ENCODE measurements at places on chromosomes 2 and 18. TPM values are rescaled to one million over a fixed set of nuclear protein-coding genes. Genes with fewer than 3 reads are reported as not detected.

RAD51AP2 gene
- polyA plus RNA-seq, result 0.02 TPM

RAMP1 gene
- 2.6 TPM for polyA plus RNA-seq

CTAGE1 gene
- not detected for polyA plus RNA-seq

AQP4 gene
- polyA plus RNA-seq, result not detected

FN1 gene
- polyA plus RNA-seq, result 3,880 TPM

CRYBA2 gene
- 0.12 TPM for polyA plus RNA-seq

SLC8A1 gene
- polyA plus RNA-seq, result 6.4 TPM

NYAP2 gene
- not detected for polyA plus RNA-seq

C2orf66 gene
- polyA plus RNA-seq, result 0.14 TPM

MERTK gene
- 0.05 TPM for polyA plus RNA-seq

STARD6 gene
- polyA plus RNA-seq, result 0.14 TPM

GPR39 gene
- 15.6 TPM for polyA plus RNA-seq

CCDC74B gene
- polyA plus RNA-seq, result 5.8 TPM

All from mammary epithelial cell (primary cell).